Stimulated activated CD4-positive, alpha-beta T cell treated with anti-CD3 and anti-CD28 coated beads, TNF-alpha, amount 100 ng/mL, for 24 hours (primary cell): ENCODE measurements at places on chromosomes 4 and X.

- no peak for DNase-seq
Measured at GRCh38 chr4:68748181-68748991, 67.4 kb upstream of the UGT2B10 start.

DNA sequence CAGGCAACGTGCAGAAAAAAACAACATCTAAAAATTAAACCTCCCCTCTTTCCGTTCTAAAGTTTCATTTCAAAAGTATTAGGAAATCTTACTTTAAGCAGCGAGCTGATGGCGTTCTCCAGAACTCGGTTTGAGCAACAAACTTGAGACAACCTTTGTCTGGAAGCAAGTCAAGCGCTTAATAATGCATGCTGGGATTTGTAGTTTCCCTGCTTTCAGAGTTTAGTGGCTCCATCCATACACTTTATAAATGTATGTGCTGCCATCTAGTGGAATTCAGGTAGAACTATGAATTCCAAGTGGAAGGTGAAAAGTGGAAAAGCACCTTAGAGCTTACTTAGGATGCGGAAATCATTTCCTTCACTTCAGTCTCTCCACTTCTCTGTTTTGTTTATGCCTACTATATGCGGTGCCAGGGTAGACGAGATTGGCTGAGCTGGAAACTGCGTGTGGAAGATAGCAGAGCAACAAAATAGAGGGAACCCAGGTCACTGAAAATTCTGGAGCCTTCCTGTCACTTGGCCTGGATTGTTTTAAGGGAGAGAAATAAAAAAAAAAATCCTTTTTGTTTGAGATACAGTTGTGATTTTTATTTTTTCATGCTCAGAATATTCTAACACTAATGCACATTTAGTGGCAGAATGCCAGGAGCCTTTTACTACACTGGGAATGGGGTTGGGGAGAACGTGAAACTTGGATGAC lies at the start of gene BDH2:
BDH2 (minus strand) TSS at position 144 of the 702 bp plus-strand sequence. CDS start 3,580 bp downstream, outside the sequence.
- no peak for DNase-seq

DNA sequence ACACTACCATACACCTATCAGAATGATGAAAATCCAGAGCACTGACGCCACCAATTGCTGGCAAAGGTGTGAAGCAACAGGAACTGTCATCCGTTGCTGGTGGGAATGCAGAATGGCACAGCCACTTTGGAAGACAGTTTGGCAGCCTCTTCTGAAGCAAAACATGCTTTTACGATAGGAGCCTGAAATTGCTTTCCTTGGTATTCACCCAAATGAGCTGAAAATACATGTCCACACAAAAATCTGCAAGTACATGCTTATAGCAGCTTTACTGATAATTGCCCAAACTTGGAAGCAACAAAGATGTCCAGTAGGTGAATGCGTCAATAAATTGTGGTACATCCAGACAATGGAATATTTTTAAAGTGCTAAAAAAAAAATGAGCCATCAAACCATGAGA lies 322.8 kb upstream of the FAT1 start:
- no peak for DNase-seq

- no peak for DNase-seq
Measured at GRCh38 chr4:109016200-109016599, 253.3 kb upstream of the ETNPPL start.

- DNase-seq = no peak
Measured at GRCh38 chrX:110086916-110087484, 84.1 kb downstream of the TMEM164 start.

DNA sequence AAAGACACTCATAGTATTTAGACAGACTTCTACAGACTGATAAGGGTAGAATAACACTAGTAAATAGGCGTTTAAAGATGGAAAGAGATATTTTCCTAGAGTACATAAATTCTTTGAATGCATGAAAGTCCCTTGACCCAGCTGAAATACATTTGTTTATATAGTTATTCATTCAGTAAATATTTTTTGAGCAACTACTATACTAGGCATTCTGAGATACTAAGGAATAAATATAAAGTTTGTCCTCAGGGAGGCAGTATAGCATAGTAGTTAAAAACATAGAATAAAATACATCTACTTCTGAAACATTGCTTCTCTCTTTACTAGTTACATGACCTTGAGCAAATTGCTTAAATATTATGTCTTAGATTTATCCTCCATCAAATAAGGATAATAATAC lies 27.4 kb downstream of the HMGN5 start:
- DNase-seq = no peak

GRCh38 chr4:770022-770421 lies 55.9 kb downstream of the CPLX1 start:
- no peak for DNase-seq
